Stimulated activated CD4-positive, alpha-beta T cell treated with anti-CD3 and anti-CD28 coated beads, Interleukin-12 subunit alpha, Interleukin-12 subunit beta, amount 100 ng/mL, for 48 hours (primary cell): ENCODE measurements at places on chromosomes 7 and 10.

GRCh38 chr10:22345301-22346095 lies at the start of gene SPAG6:
Gene SPAG6 (plus strand): TSS chr10:22345496. CDS start chr10:22345612, 116 bp downstream.
- no peak for DNase-seq

- DNase-seq, result no peak
Observed at GRCh38 chr7:151003572-151003971, 12.8 kb downstream of the NOS3 start.

GRCh38 chr7:113086431-113086888 lies at the start of gene GPR85:
Gene GPR85 (minus strand): TSS chr7:113086827. CDS start chr7:113084721, 2,106 bp downstream.
- peak; percentile 8 for DNase-seq

DNA sequence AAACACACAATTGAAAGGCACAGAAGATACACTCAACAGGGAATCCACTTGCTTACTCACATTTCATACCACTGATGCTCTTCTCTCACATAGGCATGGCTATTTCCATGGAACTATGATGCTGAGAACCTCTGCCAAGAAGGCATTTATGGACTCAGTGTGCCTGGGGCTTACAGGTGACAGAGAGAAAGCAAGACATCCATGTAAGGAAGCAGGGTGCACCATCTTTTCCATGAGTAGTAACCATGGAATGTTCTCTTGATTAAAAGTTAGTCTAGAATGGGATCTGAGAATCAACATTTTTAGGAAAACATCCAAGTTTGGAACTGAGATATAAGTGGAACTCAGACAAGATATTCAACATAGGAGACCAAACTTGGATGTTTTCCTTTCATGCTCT lies 52.5 kb upstream of the MACC1 start:
- no peak for DNase-seq

GRCh38 chr10:6678211-6678803 lies 98.2 kb upstream of the PRKCQ start:
- DNase-seq, result peak; percentile 76

GRCh38 chr7:12930534-12930933 lies 243.1 kb downstream of the ARL4A start:
- no peak for DNase-seq

DNA sequence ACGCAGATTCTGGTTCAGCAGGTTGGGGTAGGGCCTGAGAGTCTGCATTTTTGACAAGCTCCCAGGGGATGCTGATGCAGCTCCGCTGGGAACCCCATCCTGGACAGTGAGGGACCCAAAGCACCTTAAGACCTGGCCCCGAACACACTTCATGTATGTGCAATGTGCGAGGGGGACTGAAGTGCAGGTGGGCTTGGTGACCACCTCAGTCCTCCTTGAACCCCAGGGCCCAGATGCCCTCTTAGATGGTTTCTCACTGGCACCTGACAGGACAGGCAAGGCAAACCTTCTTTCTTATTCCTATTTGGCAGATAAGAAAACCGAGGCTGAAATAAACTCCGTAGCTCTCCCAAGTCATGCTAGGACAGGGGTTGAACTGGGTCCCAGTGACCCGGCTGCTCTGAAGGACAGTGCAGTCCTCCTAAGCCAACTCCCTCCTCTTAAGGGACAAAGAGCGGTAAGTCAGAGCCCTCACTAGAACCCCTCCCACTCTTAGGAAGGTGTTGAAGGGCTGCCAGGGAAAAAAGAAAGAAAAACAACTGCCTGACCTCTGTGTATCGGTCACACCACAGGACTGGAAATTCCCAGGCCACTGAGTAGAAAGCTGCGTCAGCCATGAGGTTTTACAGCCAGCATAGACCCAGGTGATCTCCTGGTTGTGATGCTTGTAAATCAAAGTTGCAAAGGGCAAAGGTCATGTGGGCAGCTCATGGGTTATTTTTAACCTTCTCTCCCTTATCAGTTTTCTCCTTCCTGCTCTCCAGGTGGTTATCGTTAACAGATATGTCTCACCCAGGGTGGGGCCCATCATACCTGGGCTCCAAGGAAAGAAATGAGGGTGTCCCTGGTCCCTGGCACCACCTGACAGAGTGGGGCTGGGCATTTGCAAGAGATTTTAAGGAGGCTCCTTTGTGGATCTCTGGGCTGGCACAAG lies 90.9 kb upstream of the SMNDC1 start:
- DNase-seq, result no peak

DNA sequence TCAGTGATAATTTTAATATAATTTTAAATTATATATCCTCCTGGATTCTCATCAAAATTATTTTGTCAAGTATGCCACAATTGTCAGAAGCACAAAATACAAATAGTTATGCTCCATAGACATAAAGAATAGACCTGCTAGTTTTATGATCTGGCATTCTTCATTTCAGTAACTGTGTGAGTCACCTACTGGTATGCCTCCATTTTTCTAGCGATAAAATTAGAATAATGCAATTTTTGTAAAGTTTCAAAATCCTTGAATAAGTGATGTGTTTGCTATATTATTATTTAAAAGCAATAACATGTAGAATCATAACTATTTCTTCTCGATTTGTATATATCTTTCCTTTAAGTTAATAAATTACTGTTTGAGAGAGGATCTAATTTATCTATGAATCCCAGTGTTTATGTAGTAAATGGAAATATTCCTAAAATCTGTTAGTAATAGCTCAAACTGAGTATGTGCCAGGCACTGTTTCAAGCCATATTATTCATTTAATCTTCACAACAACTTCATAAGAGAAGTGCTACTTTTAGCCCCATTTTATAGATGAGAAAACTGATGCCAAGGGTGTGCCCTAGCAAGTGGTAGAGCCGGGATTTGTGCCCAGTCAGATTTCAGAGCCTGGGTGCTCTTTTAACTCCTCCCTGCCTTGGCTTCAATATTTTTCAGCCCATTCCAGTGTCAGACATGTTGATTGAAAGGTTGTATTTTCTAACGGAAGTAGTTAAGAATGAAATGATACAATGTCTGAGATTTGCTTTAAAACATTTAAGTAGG lies 38.4 kb downstream of the NET1 start:
- no peak for DNase-seq

- DNase-seq, result no peak
Observed at GRCh38 chr10:126618466-126618865, 52.0 kb downstream of the C10orf90 start.

- DNase-seq, result no peak
Observed at GRCh38 chr10:132690821-132691610, 94.9 kb downstream of the NKX6-2 start.

DNA sequence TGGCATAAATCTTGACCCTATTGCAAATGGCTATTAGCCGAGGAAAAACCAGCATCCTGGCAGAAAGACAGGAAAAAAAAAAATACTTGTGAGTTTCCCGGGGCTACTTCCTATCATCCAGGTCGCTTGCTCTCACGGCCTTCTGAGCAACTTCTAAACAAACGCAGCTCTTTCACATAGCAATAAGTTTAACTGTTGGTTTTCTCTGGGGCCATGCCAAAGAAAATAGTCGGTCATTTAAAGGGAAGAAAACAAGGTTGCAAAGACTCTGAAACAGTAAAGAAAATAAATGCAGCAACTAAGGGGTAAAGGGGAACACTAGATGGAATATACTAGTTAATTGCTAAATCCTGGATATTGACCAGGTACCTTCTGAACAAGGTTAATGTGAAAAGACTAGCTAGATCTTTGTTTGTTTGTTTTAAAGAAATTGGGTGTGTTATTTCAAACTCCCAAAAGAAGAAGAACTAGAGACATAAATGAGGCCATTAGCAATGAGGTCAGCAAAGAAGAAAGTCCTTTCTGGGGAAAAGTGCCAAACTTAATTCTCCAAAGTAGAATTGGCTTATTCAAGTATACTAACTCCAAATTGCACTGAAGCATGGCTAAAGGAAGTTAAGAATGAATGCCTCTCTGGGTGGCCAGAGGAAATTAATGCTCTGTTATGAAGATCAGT lies 54.2 kb downstream of the SLC39A12 start:
- DNase-seq, result no peak

GRCh38 chr10:93074597-93075368 lies 1.1 kb downstream of the CYP26A1 start:
- no peak for DNase-seq

GRCh38 chr7:96953676-96954513 lies 51.5 kb upstream of the DLX6 start:
- DNase-seq, result no peak

DNA sequence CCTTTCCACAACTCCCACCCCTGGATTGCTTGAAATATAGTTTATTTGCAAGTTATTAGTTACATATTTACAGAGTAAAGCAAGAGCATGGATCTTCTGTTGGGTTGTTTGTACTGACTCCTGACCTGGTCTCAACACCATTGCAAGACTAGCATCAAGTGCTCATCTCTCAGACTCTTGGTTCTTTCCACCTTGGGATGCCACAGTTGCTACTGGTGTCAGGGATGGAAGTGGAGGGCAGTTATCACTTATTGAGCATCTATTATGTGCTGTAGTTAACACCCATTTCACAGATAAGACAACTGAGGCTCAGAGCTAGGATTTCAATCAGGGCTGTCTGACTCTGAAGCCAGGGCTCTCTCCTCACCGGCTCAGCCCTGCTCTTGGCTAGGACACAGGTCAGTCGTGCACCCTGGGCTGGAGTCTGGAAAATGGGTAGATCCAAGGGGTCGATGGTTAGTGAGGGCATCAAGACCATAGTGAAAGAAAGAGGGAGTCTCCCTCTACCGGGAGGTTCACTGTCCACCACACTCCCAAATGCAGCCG lies 614 bp upstream of the ADAMTS14 start:
- DNase-seq, result no peak

- no peak for DNase-seq
Observed at GRCh38 chr10:78461333-78461732, 427.7 kb downstream of the RPS24 start.

DNA sequence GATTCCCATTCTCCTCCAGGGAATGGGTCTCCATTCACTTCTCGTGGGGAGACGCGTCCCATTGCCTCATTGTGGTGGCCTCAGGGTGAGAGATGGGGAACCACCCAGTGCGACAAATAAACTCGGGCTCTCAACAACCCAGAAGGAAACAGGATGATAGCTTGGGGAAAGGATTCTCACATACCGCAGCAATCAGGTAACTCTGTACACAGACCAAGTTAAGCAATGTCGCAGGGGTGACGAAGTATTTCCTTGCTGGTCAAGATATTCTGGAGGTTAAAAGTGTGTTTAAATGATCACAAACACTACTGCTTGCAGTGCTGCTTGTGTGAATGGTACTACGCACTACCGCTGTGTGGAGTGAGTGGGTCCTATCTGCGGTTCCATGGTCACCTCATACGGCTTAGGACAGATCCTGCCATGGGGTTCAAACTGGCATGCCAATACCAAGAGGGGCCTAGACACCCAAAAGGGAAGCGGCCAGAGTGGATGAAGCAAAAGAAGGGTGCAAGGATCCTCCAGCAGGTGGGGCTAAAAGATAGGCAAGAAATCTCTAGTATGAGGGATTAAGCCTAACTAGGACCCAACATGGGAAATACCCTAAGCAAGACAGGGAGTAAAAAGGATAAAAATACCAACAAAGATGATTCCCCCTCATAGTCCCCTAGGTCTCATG lies 143.8 kb upstream of the TMEM106B start:
- DNase-seq, result peak; percentile 54

DNA sequence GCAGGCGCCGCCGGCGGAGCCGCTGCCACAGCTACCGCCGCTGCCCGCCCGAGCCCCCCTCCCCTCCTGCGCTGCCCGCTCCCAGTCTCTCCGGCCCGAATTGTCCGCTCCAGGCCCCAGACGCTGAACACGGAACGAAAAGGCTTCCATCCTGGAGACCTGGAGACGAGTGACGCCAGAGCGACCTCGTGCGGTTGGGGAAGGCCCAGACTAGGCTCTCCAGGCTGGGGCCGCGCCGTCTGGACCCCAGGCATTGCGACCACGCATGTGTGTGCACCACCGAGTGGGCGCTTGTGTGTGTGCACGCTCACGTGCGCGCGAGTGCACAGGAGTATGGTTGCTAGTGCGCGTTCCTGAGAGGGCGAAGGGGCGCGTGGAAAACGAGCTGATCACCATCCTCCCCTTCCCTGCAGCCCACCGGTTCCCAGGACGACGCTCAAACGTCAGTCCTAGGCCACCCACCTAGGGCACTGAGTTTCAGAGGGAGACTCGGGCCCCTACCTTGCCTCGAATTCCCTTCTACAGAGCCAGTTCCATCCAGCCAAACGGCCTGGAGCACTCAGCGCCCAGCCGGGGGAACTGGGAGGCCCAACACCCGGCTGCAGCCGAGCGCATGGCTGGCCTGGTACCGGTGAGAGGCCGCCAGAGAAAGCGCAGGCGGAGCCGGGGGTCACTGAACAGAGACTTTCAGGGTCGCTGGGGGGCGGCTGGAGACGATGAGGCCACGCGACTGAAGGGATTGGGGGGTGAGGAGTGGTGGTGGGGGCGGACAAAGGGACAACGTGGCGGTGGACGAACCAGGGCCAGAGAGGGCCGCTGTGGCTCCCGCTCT lies 11.6 kb downstream of the LBX1 start:
- DNase-seq, result no peak

GRCh38 chr10:103879409-103879808 lies 24.0 kb upstream of the SH3PXD2A start:
- DNase-seq, result no peak

GRCh38 chr10:93565446-93565845 lies 1.0 kb upstream of the FFAR4 start:
- no peak for DNase-seq

DNA sequence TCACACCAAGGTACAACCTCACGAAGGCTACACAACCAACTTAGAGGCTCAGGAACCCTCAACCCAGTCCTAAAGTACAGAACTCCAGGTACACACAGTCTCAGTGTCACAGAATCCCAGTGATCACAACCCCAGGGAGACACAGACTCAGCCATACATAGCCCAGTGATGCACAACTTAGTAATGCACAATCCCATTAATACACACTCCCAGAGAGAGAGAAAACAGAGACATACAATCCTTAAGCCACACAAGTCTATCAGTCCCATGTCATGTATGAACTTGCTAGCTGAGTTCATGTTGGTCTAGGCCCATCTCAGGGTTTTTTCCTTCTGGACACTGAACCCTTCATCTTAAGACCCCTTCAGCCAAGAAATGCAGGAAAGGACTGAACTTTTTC lies 4.6 kb downstream of the KCNIP2 start:
- no peak for DNase-seq

DNA sequence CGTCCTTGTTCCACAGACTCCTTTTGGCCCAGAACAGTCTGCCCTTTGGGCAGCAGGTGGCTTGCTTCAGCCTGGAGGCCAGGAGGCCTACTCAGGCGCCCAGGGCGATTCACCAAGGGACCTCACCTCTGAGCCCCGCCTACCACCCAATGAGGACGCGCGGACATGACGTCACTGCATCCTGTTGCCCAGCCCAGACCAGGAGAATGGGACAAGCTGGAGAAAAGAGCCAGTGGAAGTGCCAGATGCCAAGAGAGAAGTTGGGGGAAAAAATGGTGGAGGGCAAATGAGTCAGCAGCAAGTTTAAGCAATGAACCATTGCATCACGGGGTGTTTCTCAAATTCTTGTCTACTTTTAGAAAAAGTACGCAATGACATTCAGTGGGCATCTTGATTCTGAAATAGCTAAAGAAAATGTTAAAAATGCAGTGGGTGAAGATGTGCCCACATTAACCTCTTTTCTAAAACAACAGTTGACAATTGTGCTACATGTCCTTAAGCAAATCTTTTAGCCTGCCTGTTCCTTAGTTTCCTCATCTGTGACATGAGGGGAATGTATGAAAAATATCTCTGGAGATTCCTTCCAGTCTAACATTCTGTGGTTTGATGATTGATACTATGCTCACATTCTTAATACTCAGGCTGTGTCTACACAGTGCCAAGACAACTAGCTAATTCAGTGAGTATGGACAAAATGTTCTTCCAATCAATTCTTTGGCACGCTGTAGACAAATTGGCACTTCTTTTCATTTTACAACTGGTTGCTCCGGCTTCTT lies 23.9 kb upstream of the LEP start:
- DNase-seq, result no peak
